ENCODE measurements at places on chromosomes 6 and 20.

GRCh38 chr6:75775219-75775618 is 26.2 kb downstream of the MYO6 start:
- DNase-seq, result no peak

- no peak for DNase-seq
These were observed 132.9 kb downstream of the ZDHHC14 start for GRCh38 chr6:157513619-157514485.

DNA sequence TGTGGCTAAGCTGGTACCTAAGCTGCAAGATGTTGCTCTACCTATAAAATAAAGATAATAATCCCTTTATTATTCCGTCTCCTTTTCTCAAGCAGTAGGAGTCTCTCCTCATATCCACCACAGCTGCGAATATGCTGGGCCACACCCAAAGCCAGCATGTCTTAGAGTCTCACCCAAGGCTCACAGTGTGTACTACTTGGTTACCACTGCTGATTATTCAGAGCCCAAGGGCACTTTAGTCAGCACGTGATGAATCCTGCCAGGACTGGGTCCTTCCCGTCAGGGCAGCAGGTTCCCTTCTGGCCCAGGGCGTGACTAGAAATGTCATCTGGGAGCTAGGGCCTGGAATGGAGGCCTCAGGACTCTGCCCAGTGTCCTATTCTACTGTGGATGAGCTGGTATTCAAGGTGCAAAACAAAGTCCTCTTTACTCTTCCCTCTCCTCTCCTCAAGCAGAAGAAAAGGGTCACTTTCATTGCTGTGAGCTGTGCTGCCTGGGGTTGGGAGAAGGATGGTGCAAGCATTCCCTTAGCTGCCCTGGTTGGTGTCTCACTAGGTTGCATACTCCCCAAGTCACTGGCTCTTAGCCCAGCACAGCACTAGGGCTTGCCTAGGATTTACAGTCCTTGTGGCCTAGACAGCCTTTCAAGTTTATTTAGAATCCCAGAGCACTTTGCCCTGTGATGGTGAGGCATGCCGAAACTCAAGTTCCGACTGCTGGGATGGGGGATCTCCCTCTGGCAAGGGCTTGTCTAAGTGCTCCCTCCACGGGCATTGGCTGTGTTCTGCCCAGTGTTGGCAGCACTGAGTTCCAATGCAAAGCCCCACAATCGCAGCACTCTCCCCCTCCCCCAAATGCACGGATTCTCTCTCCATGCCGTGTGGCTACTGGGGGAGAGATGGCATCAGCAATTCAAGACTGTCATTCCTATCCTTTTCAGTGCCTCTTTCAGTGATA is 320.2 kb downstream of the BTBD9 start:
- DNase-seq, result no peak

GRCh38 chr20:10404023-10404628 is 29.9 kb downstream of the MKKS start:
- DNase-seq, result no peak

GRCh38 chr6:146358431-146359046 is 185.1 kb upstream of the RAB32 start:
- DNase-seq, result no peak

- no peak for DNase-seq
These were observed 98.8 kb upstream of the CITED2 start for GRCh38 chr6:139473231-139473701.
